Thoracic aorta (tissue), 2 donors: ENCODE measurements at places on chromosomes 3 and 15. TPM values are rescaled to one million over a fixed set of nuclear protein-coding genes. Genes with fewer than 3 reads are reported as not detected.

- DNase-seq: no peak
These were observed 75.2 kb downstream of the NEK10 start for GRCh38 chr3:27293939-27294338.

GRCh38 chr3:126895178-126896066 lies 87.5 kb upstream of the PLXNA1 start:
- DNase-seq: peak; percentile 25

DNA sequence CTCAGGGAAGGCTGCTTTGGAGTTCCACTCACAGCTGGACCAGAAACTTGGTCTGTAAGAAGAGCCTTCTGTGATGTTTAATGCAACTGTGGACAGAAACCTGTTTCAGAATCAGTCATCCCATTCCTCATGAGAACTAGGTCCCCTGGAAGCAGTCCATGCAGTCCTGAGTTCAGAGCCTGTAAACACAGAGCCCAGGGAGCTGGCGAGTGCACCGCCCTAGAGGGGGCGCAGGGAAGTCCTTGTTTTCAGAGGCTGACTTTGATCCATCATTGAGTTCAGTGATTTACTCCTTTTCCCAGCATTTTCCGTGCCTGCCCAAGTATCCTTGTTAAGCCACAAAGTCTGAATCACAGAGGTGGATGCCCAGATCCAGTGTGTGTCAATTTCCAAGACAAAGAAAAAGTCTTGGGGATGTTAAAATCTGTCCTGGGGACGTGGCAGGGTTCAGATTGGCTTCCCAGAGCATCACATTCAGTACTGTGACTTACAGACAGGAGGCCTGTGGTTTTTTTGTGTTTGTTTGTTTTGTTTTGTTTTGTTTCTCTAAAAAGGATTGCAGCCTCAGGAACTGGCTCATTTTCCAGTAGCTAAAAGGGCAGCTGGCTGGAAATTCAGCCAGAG lies 9.8 kb upstream of the TXNRD3 start:
- no peak for DNase-seq

DNA sequence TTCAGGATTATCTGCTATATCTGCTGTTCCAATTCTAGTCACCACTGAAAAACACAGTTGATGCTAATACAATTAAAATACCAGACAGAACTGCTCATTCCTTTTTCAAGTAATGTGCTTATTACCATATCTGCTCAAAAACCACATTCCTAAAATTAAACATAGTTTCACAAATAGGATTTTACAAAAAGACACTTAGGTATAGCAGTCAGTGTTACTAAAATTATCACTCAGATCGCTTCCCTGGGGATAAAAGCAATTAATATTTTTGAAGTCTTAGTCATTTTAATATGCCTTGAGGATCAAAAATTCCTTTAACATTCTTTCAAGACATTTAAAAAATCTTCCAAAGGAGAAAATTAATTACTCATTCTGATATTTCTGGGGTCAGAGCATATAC lies 71.5 kb downstream of the RAD18 start:
- DNase-seq: no peak

GRCh38 chr15:76343313-76343996 lies 6.9 kb downstream of the ISL2 start:
- DNase-seq: no peak

DNA sequence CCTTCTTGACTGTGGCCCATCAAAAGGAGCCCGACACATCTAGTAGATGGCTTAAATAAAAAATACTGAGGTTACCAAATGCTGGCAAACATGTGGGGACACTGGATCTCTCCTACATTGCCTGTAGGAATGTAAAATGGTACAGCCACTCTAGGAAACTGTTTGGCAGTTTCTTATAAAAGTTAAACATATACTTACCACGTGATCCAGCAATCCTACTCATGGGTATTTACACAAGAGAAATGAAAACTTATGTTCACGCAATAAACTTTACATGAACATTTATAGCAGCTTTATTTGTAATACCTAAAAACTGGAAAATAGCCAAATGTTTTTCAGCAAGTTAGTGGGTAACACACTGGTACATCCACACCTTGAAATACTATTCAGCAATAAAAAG lies 9.1 kb downstream of the ZBTB38 start:
- no peak for DNase-seq

REC114 gene
- total RNA-seq: not detected

- DNase-seq: no peak
These were observed 158.2 kb downstream of the RPLP1 start for GRCh38 chr15:69610858-69611257.

DNA sequence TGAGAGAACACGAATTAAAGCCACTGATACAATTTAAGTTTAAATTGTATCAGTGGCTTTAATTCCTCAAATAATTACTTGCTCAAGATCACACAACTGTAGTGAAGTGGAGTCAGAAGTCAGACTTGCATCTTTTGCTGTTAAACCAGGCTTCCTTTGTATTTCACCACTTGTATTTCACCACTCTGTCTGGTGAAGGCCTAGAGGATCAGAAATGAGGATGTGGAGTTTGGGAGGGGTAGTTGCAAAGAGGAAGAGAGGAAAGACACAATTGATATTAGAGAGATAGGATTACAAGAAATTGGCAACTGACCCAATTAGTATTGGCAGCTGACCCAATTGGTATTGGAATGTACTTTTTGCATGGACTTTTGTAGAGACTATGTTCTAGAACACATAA lies 288.1 kb upstream of the GPR149 start:
- DNase-seq: no peak

DNA sequence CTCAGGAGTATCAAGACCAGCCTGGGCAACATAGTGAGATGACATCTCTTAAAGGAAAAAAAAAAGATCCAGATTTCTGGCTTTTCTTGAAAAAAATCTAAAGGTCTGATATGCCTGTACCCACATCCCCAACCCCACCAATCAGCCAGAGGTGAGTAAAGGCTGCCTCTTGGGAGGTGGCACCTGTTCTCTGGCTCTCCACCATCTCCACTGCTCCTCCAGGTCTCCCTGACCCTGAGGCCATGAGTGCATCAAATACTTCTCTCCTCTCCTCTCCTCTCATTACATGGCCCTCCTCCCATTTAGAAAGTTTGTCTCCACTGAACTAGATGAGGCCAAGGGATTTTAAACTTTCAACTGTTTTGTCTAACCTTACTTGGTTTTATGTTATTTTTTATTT lies 5.2 kb downstream of the SIAH2 start:
- no peak for DNase-seq

DNA sequence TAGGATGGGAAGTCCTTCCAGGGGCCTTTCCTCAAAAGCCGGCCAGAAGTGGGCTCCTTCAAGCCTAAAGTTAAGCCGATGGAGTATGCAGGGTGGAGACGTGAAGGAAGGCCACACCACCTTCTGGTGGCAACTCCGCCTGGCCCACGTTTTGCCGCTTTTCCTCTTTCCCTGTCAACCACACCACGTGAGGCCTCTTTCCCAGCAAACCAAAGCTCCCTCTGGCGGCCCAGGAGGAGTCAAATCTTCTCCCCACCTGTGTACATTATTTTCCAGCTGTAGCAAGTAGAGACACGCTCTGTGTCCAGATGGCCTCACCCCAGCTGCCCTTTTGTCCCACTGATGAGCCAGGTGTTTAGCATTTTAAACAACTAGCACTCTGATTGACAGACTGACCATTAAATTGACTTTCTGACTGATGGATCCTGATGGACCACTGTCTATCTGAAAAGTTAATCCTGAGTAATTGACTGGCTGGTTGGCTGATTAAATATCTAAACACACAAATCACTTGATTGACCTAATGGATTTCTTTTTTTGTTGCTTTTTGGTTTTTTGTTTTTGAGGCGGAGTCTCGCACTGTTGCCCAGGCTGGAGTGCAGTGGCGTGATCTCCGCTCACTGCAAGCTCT lies 59.6 kb upstream of the ZBTB38 start:
- peak; percentile 34 for DNase-seq

- DNase-seq: no peak
These were observed 725.9 kb upstream of the NR2F2 start for GRCh38 chr15:95604634-95605036.

GRCh38 chr15:53976844-53977392 lies 1.3 kb upstream of the UNC13C start:
- DNase-seq: no peak

C15orf62 gene
- 0.54 TPM for total RNA-seq

GRCh38 chr3:180529778-180530177 lies 72.2 kb upstream of the TTC14 start:
- no peak for DNase-seq

- DNase-seq: no peak
These were observed 2.3 kb downstream of the SLC25A36 start for GRCh38 chr3:140943781-140944552.

DNA sequence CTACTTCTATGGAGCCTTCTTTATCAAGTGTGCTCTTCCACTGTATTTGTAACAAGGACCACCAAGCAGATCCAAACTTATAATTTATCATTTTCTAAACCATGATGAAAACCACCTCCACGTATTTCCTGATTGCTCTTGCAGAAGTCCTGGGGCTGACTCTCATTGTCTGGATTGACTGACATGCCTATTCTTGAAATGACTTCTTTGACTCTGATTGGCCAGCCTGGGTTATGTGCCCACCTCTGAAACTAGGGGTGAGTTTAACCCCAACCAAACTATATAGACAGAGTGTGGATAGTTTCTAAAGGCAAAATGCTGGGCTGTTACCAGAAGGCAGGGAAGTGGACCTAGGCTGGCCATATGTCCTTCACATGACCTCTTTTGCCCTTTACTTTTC lies 12.7 kb downstream of the TMPRSS7 start:
- DNase-seq: no peak

FAM162A gene
- total RNA-seq: 8.0 TPM

DNA sequence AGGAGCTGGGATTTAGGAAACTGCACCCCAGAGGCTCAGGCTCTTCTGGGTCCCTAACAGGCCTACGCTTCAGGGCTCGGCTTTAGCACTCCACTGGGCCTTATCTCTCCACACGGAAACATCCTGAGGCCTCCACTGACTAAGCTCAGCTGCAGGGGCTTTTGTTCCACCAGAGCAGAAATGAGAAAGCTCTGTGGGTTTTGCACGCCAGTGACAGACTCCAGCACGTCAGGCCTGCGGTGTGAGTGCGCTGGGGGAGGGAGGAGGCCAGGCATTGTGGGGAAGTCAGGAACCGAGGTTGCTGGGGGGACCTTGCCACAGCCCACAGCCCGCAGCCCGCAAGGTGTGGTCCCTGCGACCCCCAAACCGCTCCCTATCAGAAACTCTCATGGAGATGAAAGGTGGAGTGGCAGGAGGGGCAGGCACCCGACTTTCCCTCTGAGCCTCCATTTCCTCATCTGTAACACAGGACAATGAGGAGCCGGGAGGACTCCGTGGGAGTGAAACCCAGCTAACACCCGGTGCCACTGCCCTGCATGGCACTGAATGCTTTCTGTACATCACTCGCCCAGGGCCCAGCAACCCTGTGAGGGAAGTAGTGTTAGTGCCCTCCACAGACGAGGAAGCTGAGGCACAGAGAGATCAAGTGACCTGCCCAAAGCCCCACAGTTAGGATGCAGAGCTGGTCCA lies 106.5 kb downstream of the TPRA1 start:
- no peak for DNase-seq

DNA sequence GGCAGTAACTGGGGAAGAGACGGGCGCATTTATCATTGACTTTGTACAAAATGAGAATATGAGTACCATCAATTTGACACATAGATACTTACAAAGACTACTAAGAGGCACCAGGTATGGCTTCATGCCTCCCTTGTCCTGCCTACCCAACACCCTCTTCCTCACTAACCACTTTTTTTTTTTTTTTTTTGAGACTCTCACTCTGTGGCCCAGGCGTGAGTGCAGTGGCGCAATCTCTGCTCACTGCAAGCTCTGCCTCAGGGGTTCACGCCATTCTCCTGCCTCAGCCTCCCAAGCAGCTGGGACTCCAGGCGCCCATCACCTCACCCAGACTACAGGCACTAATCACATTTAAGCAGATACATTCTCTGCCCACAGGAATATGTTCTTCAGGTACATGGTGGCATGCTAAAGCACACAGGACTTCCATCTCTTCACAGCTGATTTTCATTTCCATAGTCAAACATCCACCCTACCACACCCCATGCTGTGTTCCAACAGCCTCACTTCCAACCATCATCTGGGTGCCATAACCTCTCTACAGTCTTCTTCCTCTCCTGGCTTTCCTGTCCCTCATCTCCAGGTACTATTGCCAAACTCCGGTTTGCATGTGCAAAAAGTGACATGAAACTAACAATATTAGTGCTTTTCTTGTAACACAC lies 41.7 kb downstream of the RAB27A start:
- DNase-seq: no peak

DNA sequence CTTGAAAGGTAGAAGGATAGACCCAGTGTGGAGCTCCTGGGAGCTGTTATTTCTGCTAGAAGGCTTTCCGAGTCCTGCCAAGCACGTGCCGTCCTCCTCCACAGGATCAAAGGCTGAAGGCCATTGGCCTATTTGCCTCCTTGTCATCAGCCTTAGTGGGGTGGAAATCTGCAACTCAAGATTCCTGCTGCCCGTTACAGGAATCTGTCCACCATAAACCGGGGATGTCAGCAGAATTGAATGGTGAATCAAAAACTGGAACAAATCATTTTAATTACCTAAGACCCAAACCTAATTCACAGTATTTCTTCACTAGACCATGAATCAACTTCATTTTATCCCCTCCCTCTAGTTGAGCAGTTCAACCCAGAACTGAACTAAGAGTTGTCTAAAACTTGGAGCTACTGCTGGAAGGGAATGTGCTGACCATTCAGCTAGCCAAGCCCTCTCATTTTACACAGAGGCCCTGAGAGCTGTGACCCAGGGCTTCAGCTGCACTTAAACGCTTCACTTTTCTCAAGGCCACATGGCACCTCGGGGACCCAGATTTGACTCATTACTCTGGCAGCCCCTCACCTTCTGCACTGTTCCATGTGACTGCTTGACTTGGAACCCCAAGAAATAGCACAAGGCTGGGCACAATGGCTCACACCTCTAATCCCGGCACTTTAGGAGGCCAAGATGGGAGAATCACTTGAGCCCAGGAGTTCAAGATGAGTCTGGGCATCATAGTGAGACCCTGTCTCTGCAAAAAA lies 36.8 kb upstream of the KIF23 start:
- no peak for DNase-seq

DNA sequence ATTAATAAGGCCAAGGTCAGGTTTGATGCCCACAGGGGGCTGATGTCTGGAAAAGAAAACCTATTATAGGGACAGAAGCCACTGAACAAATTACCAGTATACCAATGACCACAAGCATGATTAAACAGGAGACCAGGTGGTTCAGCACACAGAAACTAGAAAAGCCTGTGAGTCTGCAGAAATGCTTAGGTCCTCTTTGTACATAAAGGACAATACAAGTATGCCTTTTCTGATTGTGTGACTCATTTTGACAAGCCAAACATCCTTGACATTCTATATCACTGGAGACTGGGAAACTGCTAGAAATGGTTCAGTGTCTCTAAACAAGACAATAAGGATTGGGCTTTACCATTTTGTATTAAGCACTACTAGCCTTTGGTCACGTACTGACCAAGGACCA lies 113.2 kb upstream of the MYO5C start:
- DNase-seq: no peak

CCK gene
- total RNA-seq: not detected
